OCI-M1 (cell line): ENCODE measurements at places on chromosomes 6 and 20.

DNA sequence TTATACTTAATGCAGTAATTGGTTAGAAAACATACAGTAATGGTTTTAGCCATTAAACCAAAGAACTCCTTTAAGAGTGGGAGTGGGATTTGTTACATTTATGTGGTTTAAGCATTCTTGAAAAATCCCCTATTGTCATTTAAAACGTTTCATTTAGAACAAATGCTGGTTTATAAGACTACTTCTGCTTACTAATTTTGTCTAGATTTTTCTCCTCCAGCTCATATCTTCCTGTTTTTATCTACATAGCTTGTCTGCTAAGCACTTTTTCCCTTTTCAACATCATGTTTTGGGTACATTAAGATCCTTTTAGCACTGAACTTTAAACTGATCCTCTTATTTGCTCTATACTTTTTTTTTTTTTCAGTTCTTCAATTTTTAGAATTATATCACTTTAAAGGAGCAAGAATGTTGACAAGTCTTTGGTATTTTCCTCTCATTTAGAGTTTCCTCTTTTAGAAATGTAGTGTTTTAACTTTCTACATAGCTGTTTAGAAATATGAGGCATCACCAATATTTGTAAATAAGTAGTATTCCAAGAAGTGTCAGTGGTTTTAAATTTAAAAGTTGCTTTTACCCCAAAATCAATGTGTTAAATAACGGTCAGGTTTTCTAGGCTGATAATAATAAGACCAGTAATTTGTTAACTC is 80.9 kb downstream of the SESN1 start:
- peak; percentile 57 for DNase-seq

DNA sequence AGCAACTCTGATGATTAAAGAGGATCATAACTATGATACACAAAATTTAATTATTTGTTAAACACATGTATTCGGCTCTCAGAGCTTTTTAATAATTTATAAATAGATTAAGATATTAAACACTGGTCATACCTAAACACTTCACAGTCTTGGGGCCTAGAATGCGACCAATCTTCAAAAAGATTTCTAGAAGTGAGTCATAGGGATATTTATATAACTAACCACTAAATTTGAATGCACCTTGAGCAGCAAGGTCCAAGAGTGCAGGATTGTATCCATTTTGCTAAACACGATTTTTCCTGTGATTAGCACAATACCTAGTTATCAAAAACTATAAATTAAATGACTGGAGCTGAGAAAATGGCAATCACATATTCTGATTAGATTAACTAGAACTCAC is 709.3 kb downstream of the EPHA7 start:
- no peak for DNase-seq

GRCh38 chr20:51679254-51679921 is 88.8 kb downstream of the ATP9A start:
- DNase-seq: no peak

- DNase-seq: no peak
Observed at GRCh38 chr6:1215884-1216487, 95.9 kb upstream of the FOXQ1 start.

DNA sequence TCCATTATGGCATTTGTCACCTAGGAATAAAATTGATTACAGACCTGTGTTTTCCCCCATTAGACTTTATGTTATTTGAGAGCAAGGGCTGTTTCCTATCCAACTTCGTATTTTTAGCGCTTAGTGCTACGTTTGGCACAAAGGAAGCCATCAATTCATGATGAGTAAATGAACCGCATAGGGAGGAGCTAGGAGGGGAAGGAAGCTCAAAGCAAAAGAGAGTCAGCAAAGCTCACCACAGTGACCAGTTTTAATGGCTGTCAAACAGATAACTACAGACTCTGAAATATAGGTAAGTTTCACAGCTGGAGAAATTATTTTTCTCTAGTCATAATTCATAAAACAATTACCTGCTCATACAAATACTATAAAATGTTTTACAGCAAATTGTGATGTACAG is 6.9 kb upstream of the SAMD3 start:
- no peak for DNase-seq

DNA sequence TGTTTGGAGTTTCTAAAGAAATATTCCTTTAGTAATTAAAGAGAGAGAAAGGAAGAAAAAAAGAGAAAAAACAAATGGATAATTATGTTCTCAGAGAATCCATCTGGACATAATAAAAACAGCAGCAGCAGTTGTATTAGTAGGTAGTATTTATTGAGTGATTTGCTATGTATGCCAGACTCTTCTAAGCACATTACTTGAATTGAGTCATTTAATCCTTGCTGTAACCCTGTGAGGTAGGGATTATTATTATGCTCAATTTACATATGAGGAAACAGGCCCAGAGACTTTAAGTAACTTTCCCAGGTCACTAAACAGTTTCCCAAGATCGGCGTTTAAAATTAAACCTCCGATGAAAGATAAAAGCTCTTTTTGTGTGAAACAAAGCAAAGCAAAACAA is 238.8 kb downstream of the TSHZ2 start:
- DNase-seq: no peak

DNA sequence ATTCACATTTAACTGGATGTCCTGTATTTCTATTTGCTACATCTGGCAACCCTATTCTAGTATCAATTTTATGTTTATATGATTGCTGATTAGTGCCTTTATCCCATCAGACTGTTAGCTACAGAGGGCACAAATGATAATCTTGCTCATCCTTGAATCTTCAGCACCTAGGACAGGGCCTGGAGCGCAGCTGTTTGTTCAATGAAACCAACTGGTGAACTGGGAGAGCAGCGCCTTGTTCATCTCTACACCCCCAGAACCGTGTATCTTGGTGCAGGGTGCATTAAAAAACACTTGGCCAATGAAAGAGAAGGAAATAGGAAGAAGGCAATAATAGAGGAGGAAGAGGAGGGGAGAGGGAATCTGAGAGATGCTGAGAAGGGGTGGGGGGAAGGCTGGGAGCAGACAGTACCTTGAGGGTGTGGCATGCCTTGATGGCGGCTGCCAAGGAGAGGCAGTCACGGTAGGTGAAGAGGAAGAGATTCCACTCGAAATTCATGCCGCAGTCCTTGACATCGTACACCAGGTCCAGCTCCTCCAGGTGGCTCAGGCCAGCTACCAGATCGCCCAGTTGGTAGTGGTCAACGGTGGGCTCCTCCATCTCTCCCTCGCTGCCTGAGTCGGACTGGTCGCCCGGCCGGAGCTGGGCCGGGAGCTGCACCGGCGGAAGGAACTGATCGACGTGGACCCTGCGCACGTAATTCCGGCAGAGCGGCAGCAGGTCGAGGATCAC is 15.5 kb downstream of the TMEM151B start:
- peak; percentile 52 for DNase-seq

GRCh38 chr6:147001621-147002020 is 202.6 kb upstream of the STXBP5 start:
- DNase-seq: no peak

- DNase-seq: no peak
Observed at GRCh38 chr6:22756365-22756764, 187.0 kb downstream of the HDGFL1 start.

GRCh38 chr20:50198180-50198666 is 7.6 kb downstream of the CEBPB start:
- DNase-seq: peak; percentile 26

- no peak for DNase-seq
Observed at GRCh38 chr6:109781001-109781400, 89.9 kb downstream of the FIG4 start.

DNA sequence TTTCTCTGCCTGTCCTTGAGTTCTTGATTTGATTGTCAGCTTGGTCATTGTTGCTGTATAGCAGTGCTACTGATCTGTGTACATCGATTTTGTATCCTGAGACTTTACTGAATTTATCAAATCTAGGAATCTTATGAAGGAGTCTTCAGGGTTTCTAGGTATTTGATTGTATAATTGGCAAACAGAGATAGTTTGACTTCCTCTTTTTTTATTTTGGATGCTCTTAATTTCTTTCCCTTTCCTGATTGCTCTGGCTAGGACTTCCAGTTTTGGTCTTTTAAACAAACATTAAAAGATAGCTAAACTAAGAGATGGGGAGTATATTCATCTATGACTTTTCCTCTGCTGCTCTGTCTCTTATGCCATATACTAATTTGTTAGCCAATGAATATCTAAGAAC is 62.4 kb downstream of the NCOA7 start:
- peak; percentile 48 for DNase-seq

DNA sequence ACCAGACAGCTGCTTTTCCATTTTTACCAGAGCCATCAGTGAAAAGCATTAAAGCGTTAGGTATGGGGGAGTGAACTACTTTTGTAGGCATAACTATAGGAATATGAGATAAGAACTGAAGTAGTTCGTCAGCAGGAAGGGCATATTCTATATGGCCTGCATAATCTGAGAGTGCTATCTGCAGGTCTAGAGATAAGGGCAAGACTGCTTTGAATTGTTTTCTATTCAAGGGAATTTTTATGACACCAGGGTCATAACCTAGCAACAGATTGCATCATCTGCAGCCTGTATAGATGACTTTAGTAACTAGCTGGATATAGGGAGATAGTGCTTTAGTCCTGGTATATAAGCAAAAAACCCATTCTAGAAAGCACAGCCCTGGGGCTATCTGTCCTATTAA is 437.3 kb upstream of the HTR1E start:
- DNase-seq: no peak

GRCh38 chr6:69280858-69281257 is 516.0 kb downstream of the LMBRD1 start:
- DNase-seq: no peak

- peak; percentile 94 for DNase-seq
Observed at GRCh38 chr6:109349419-109349987, 32.8 kb downstream of the CD164 start.

DNA sequence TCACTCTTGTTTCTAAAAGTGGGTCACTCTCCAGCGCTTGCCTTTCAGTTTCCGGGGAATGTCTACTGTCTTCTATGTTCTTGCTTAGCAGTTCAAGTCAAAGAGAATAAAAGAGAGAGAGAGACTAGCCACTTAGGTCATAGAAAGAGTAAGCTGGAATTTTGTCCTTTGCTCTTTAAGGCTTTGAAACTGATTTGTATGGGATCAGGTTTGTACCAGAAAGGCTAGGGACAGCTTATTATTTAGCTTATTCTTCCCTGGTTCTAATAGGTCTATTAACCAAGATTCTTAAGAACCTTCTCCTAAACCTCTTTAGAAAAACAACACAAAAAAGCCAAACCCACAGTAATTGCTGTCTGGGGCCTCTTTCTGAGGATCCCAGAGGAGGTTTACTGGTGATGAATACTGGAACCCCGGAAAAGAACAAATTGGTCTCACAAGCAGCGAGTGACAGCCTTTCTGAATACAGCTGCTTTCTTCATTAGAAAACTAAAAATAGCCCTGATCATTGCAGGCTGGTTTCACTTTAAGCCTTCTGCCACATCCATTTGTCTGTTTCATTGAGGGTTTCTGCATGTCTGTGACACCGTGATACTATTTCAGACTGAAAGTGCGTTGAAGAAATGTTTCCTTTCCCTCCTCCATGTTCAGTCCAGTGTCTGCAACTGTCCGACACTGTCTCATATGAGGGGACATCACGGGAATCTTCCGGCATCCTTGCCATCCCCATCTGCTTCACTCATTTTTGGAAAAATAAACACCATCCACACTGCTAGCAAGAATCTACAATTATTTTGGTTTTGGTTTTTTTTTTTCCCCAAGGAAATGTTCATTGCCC is 75.1 kb upstream of the ATXN1 start:
- peak; percentile 52 for DNase-seq

- DNase-seq: no peak
Observed at GRCh38 chr6:150373260-150373701, 4.5 kb downstream of the IYD start.

GRCh38 chr6:134134654-134135053 is 82.2 kb upstream of the SLC2A12 start:
- DNase-seq: no peak
